ENCODE measurements at places on chromosomes 7 and 10. TPM values are rescaled to one million over a fixed set of nuclear protein-coding genes. Genes with fewer than 3 reads are reported as not detected.

DNA sequence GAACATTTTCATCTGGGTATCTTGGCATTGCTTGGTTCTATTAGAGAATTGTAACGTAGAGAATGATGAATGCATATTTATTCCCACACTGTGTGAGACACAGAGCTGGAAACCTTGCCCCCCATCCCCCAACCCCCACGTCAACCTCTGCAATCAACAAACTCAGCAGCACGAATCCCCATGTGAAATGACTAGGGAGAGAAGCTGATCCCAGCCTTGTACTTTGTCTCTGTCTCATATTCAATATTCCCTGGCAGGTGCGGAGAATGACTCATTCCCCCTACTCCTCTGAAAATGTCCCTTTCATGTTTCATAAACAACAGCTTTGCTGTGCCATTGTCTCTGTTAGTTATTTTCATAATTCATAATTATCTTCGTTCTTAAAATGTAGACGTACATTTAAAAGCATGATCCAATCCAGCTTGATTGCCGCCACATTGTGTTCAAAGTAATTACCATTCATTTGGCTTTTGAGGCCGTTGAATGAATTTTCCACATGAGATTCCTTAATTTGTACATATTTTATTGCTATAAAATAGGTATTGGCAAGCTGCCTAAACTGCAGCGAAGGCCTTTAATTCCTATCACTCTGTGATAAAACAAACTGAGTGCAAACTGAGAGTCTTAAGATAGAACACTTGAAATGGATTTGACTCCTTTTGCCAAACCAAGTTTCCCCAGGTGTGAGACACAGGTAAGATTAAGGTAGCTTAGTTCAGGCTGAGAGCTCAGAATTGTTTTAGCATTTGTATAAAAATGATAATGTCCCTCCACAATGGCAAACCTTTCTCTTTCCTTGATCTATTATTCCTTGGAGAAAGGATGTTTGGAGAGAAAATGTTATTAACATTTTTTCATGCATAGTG is 920.2 kb downstream of the TYW1 start:
- DNase-seq, result no peak

GRCh38 chr7:30996883-30997282 is 33.1 kb downstream of the GHRHR start:
- DNase-seq, result no peak

DNA sequence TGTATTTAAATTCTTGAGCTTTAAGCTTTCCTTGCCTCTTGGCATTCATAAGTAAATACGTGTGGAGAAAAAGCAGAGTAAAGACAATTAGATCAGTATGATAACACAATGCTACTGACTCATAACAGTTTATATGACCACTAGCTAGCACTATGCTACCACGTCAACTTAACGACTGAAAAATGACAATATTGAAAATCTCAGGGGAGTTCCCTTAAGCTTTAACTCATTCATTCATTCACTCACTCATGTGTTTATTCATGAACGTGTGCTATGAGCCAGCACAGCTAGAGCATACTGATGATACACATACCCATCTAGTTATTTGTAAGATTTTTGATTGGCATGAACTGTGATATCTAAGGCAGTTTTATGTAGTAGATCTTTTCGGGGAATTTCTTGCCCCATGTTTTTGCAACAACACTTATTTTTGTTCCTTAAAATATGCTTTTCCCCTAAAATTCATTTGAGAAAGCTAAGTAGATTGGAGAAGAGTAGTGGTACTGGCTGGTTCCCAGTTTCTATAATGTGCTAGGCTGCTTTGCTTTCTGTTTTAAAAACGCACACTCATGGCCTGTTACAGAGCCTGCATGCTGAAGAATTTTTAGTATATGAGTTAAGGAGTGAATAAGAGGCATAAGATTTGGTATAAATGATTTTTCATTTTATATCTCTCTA is 57.4 kb upstream of the ACBD5 start:
- DNase-seq, result no peak

GRCh38 chr10:133140417-133141143 is 19.4 kb upstream of the KNDC1 start:
- DNase-seq, result no peak

TMEM176A gene
- total RNA-seq, result not detected

FBXO24 gene
- 0.92 TPM for total RNA-seq

GRID2IP gene
- total RNA-seq, result not detected

Measured in LHCN-M2 (cell line).